Activated CD4-positive, alpha-beta T cell treated with anti-CD3 and anti-CD28 coated beads for 24 hours (primary cell): ENCODE measurements at places on chromosomes 11 and 22.

DNA sequence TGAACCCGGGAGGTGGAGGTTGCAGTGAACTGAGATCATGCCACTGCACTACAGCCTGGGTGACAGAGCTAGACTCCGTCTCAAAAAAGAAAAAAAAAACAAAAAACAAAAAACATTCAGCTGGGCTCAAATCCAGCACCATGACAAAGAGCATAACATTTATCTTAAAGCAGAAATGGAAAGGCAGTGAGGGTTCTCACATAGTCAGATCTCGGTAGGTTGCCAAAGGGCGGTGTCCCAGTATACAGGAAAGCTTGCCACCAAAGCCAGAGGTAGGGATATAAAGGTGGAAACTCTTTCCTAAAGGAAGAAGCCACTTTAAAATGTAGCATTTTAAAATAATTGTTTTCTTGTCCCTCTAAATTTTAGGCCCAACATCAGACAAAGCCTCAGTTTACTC, 22.4 kb upstream of the CAPRIN1 start:
- no peak for DNase-seq

GRCh38 chr11:68354148-68354872, 41.9 kb downstream of the LRP5 start:
- no peak for DNase-seq

DNA sequence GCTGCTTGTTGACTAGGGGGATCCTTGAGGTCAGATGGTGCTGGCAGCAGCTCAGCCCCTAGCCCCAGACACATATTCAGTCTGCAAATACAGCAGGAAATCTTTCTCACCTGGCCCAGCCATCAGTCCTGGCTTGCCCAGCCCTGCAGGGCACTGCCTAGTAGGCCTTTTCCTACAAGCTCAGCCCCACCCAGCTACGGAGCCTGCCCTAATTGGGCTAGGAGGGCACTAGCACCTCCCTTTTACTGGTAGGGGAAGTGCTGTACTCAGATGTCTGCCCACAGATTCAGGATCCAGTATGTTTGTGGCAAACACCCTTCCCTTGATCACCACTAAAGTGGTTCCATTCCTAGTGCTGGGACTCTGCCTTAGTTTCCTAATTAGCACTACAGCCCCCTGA, 257.1 kb upstream of the CADM1 start:
- no peak for DNase-seq

GRCh38 chr11:133946541-133947318, 10.0 kb downstream of the IGSF9B start:
- DNase-seq: no peak

DNA sequence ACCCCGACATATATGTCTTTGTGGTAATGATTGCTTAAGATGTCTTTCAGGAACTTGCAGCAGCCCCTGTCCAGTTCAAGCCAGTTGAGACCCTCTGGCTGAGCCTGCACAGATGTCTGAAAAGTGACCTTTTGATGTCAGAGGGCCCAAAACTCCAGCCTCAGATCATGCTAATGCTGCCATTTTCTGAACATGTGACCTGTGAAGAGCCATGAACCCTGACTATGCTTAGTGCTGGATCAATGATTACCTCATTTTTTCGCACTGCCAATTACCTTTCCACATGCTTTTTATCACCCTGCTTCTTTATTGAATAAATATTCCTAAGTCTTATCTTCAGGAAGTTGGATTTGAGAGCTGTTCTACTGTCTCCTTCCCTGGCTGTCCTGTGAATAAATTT, 6.9 kb upstream of the CYP2R1 start:
- DNase-seq: no peak

DNA sequence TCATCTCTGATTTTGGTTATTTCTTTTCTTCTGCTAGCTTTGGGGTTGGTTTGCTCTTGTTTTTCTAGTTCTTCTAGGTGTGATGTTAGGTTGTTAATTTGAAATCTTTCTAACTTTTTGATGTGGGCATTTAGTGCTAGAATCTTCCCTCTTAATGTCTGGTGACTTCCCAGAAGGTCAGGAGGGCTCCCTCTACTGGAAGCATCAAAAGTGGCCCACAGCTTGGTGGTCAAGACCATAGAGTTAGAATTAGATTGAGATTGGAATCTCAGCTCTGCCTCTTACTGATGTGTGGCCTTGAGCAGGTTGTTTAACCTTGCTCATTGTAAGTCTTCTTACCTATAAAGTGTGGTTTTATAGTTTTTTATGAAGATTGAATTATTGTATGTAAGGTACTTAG, 99.3 kb downstream of the FDX1 start:
- no peak for DNase-seq

DNA sequence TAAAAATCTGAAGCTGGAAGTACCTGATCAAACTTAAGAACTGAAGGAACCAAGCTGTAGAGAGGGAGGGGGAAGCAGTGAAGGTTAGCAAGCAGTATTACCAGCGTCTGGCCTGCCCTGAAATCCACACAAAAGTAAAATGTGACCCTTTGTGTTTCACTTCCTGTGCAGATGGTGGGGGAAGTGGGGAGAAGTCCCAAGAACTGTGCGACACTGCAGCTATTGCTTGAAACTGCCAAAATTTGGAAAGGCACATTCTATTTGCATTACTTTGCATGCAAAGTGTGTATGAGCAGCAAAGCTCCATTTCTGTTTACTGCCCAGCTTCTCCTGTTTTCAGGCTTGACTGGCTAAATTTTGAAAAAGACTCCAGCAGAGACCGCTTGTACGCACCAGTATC, 72.1 kb upstream of the BMAL1 start:
- DNase-seq: no peak

- no peak for DNase-seq
Measured at GRCh38 chr22:39303358-39303757, 16.1 kb downstream of the RPL3 start.

GRCh38 chr11:60193687-60194433, 11.0 kb upstream of the MS4A6A start:
- peak; percentile 43 for DNase-seq

- no peak for DNase-seq
Measured at GRCh38 chr11:66484806-66485380, 4.7 kb downstream of the DPP3 start.

DNA sequence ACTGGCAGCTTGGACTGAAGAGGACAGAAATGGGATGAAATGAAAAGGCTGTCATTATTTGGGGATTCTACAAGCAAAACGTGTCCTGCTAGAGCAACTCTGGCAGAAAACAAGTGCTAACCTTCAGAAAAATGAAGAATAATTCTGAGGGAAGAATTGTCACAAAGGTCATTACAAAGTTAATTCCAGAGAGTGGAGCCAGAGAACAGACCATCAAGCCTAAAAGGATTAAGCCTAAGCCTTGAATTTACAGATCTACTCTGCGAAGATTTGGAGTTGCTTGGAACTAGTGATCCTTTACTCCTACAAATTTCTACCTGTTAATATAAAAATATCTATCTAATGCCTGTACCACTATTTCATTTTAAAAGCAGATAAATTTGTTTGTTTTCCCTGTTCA, 1077.3 kb upstream of the CNTN5 start:
- no peak for DNase-seq

- DNase-seq: no peak
Measured at GRCh38 chr11:35501776-35502175, 23.6 kb downstream of the PAMR1 start.

DNA sequence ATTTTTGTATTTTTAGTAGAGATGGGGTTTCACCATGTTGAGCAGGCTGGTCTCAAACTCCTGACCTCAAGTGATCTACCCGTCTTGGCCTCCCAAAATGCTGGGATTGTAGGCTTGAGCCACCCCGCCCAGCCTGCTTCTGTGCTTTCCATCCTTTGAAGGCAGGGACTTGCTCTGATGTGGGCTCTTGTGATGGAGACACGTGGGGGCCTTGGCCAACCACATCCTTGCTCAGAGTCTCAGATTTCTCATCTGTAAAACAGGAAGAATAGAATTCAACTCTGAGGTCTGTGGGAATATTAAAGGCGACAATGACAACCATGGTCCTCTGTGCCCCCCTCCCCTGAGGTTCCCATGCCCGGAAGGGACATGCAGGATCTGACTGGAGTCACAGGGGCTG, 3.8 kb upstream of the GGA1 start:
- DNase-seq: no peak

- DNase-seq: no peak
Measured at GRCh38 chr11:27291954-27292636, 70.9 kb downstream of the CCDC34 start.

DNA sequence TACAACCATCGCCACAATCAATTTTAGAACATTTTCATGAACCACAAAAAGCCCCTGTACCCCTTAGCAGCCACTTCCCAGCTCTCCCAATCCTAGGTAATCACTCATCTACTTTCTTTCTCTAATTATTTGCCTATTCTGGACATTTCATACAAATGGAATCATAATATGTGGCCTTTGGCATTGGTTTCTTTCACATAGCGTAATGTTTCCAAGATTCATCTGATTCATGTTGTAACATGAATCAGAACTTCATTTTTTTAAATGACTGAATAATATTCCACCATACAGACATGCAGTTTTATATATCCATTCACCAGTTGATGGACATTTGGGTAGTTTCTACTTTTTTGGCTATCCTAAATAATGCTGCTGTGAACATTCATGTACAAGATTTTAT, 56.2 kb upstream of the RCN1 start:
- no peak for DNase-seq

DNA sequence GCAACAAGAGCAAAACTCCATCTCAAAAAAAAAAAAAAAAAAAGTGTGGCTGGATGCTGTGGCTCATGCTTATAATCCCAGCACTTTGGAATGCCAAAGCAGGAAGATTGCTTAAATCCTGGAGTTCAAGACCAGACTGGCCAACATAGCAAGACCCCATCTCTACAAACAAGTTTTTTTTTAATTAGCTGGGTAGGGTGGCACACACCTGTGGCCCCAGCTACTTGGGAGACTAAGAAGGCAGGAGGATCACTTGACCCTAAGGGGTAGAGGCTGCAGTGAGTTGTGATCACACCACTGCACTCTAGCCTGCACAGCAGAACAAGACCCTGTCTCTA, 19.0 kb upstream of the FEZ1 start:
- no peak for DNase-seq
